ENCODE measurements at places on chromosomes 4 and X. TPM values are rescaled to one million over a fixed set of nuclear protein-coding genes. Genes with fewer than 3 reads are reported as not detected.

The FGFR3 gene
- 26.5 TPM for total RNA-seq

The TNIP3 gene
- 0.21 TPM for total RNA-seq

The SPIN4 gene
- 14.7 TPM for total RNA-seq

The KLB gene
- 0.16 TPM for total RNA-seq

The SPATA18 gene
- 4.0 TPM for total RNA-seq

The BMP3 gene
- total RNA-seq: 19.1 TPM

The BLOC1S4 gene
- 5.6 TPM for total RNA-seq

The MAGEB6B gene
- not detected for total RNA-seq

The PUDP gene
- total RNA-seq: 11.6 TPM

The PAGE1 gene
- not detected for total RNA-seq

The POLA1 gene
- 37.9 TPM for total RNA-seq

Measured in urinary bladder (tissue), 4 donors.